ENCODE measurements at places on chromosomes 16 and 17.

DNA sequence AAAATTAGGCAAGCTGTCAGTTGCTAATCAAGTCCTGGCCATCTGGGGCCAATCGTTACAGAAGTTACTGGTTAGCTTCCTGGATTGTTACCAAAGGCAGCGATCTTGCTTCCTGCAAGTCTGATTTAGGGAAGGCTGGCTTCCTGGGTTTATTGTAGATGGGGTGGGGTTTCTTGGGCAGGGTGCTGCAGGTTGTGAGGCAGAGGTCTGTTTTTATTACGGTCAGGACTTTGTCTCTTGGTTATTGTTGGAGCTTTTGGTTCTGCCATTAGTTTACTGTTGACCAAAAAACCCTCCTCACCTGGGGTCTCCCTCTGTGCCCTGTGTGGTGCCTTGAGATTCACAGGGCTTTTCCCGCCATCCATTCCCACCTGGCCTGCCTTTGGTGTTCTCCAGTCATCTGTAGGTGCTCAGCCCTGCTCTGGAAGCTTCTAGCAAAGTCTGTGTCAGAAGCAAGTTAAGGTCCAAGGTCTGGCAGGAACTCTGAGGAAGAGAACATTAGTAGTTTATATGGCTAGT lies 36.9 kb downstream of the SLC47A1 start:
- no peak for DNase-seq

DNA sequence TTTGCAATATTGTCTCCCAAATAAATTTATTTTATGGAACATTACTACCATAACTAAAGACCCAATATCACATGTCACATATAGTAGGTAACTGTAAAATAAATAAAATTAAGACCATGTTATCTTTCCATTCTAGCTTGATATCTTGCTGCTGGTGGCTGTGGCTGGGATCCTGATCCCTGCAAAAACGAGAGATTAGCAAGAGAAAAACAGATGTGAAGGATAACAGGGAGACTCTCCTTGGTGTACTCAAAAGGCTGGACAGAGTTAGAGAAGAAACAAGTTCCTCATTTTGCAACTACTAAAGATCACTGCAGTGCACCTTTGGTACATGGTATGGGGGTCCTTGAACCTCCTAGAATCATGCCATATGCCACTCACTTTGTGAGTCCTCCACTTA lies 49.7 kb downstream of the ARHGAP27 start:
- DNase-seq = no peak

DNA sequence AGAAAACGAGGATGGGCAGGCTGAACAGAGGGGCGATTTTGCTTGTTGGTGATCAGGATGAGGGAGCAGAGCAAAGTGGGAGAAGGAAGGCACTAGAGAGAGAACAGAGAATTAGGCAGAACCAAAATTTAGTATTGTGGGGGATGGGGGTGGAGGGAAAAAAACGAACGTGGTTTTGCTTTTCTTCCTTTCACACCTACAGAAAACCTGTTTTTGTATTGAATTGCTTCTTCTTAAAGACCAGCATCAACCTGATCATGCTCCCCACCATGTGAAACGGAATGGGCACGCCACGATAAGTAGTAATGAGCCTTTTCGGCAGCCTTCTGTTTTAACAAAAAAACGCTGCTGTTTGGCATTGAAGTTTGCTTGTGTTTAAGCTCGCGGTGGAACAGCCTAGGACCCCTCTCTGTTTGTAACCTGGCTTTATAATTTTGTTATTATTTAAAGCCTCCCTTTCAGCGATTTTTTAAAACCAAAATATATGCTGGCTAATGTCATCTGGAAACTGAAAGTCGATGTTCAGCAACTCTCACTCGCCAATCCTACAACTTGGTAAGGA lies 36.8 kb downstream of the ERCC4 start:
- DNase-seq = no peak

- no peak for DNase-seq
Measured at GRCh38 chr17:12599186-12599920, 66.3 kb upstream of the MYOCD start.

DNA sequence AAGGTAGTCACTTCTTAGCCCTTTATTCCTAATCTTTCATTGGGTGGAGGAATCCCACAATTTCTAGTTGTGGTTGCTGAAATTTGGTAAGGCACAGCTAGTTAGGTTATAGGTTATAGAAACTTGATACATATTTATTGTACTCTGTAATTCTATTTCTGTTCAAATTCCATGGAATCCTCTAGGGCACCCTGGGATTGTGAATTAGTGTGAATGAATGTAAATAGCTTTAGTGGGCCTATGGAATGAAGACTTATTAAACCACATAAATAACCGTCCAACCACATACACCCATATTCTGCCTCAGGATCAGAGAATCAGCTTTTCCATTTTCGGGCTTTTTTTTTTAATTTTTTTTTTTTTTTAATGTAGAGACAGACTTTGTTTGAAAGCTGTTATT lies 9.2 kb downstream of the TANC2 start:
- no peak for DNase-seq

- no peak for DNase-seq
Measured at GRCh38 chr17:70158591-70158990, 10.7 kb upstream of the KCNJ2 start.

DNA sequence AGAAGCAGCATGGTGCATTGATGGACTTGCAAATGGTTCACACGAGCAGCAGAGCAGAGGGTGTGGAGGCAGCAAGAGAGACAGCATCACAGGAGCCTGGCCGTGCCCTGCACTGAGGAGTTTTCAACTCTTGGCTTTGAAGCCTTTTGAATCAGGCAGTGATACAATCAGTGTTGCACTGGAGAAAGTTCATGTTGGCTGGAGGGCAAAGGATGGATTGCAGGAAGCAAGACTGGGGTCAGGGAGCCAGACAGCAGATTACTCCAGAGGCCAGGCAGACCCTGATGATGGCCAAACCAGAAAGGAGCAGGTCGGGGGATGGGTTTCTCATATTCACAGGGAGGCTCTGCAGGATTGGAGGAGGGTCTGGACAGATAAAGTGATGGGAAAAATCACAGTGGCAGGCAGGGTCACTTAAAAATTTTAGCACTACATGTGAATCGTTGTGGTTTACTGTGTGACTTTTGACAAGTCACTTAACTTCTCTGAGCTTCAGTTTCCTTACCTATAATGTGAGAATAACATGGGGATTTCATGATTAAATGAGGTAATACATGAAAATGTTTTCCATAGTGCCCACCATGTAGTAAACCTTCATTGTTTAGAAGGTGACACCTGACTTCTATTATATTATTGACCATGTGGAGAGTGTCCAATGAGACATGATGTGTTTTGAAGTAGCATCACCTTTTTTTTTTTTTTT lies 125.3 kb downstream of the SALL1 start:
- no peak for DNase-seq

GRCh38 chr17:79528592-79529125 lies 82.2 kb downstream of the RBFOX3 start:
- DNase-seq = no peak

DNA sequence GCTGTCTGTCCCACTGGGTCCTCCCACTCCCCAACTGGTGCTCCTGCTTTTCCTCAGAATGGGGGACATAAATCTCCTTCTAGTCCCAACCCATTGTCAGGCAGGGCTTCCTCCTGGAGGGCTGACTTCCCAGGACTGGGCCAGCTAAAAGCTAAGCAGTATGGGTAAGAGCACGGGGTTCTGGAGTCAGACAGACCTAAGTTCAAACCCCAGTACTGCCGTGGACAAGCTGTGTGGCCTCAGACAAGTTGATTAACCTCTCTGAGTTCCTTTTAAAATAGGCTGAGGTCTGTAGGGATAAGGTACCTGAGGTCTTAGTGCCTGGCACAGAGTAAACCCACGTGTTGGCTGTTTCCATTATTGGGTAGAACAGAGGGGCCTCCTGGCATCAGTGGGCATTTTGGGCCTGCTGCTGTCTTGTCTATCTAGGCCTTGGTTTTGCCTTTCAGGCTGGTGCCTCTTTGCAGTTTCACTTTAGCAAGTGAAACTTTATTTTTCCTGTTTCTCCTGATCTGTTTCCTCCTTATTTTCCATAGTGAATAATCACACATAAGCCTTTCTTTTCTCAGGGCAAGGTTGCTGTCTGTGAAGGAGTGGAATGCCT lies 114.6 kb downstream of the PRKCB start:
- no peak for DNase-seq

- DNase-seq = no peak
Measured at GRCh38 chr16:72023962-72024361, 15.4 kb downstream of the DHODH start.

- no peak for DNase-seq
Measured at GRCh38 chr17:65531256-65532100, 30.0 kb downstream of the AXIN2 start.

GRCh38 chr17:38864636-38865398 lies 5.0 kb upstream of the LASP1 start:
- DNase-seq = no peak

DNA sequence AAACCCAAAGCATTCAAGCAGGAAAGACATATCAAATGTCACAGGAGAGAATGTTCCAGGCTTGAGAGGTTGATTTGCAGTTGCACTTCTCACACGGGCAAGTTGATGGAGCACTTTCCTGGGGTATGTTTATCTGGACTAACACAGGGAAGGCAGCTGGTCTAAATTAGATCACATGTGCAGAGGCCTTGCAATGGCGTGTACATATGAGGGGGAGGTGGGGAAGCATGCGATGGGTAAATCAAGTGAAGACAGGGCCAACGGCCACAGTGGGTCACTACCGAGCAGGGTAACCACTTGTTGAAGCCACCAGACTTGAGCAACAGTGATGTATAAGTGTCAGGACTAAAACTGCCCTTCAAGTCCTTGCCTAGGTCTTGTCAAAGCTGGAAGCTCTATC lies 156.6 kb upstream of the MAF start:
- no peak for DNase-seq

Measured in GM12892 (cell line).